Ascending aorta (tissue), 2 donors: ENCODE measurements at places on chromosomes 6 and 20.

- no peak for DNase-seq
Measured at GRCh38 chr20:57474816-57475215, 50.1 kb downstream of the CTCFL start.

DNA sequence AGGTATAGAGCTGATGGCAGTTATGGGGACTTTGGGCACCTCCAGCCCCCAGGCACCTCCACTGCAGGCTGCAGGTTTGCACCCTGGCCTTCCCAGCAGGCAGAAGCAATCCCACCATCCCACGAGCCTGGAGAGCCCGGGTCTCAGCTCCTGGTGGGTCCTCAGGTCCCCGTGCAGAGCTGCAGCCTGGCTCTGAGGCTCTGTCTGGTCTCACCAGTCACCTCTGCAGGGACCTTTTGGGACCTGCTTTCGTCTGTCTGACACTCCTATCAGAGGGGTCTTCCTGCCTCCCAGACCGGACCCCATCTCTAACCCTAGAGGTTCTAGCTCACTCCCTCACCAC lies 41.9 kb downstream of the FGD2 start:
- no peak for DNase-seq

GRCh38 chr6:106702451-106703110 lies 73.2 kb downstream of the QRSL1 start:
- DNase-seq, result no peak

GRCh38 chr6:13911337-13911736 lies 13.4 kb upstream of the RNF182 start:
- no peak for DNase-seq

DNA sequence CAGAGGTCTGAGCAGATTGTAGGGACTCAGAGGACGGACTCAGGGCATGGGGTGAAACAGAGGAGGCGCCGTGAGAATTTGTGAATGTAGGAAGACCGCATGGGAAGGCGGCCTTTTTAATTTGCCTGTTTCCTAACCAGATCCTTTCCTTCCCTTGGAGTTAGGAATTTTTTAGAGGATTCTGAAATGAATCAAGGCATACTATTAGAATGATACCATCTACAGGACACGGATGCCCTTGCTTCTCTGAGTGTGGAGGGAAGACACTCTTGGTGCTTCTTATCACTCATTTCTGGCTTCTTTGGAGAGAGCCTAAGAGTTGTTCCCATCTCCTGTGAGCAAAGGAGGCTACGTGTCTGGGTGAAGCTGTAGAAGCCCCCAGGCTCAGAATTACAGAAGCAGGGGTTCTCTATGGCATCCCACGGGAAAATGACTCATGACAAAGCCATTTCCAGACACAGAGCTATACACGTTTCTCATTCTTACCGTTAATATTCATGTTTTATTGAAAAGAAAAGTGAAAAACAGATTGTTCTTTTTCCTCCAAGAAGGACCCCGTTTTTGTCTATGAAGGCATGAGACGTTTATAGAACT lies 148.5 kb downstream of the EDN3 start:
- no peak for DNase-seq

GRCh38 chr6:150327117-150327774 lies 41.6 kb upstream of the IYD start:
- DNase-seq, result no peak
